ENCODE measurements at places on chromosomes 12 and 14. TPM values are rescaled to one million over a fixed set of nuclear protein-coding genes. Genes with fewer than 3 reads are reported as not detected.

The ZBTB39 gene
- 4.3 TPM for total RNA-seq

The MLEC gene
- 78.0 TPM for total RNA-seq

The HOXC10 gene
- total RNA-seq: 3.0 TPM

The C12orf60 gene
- total RNA-seq: 1.7 TPM

The KRT77 gene
- not detected for total RNA-seq

The TCL1A gene
- total RNA-seq: not detected

The AMHR2 gene
- 1.1 TPM for total RNA-seq

The LGR5 gene
- not detected for total RNA-seq

The UTP20 gene
- 13.0 TPM for total RNA-seq

The TEX52 gene
- total RNA-seq: not detected

The MMP17 gene
- 11.3 TPM for total RNA-seq

The OAS1 gene
- total RNA-seq: 34.1 TPM

The KRT74 gene
- not detected for total RNA-seq

The TC2N gene
- 0.81 TPM for total RNA-seq

The TSPAN8 gene
- 0.22 TPM for total RNA-seq

The MMP14 gene
- total RNA-seq: 0.51 TPM

The FAM186B gene
- total RNA-seq: 0.11 TPM

The LUM gene
- total RNA-seq: 0.49 TPM

The TSHR gene
- total RNA-seq: not detected

The KRT75 gene
- total RNA-seq: 0.11 TPM

The ACVRL1 gene
- total RNA-seq: 0.18 TPM

The PLCZ1 gene
- total RNA-seq: not detected

The IFI27L2 gene
- total RNA-seq: 51.6 TPM

The MFAP5 gene
- 0.07 TPM for total RNA-seq

The HOXC12 gene
- total RNA-seq: not detected

The GYS2 gene
- total RNA-seq: not detected

The FAIM2 gene
- total RNA-seq: 0.01 TPM

The DBX2 gene
- total RNA-seq: not detected

The ZC3H10 gene
- total RNA-seq: 3.4 TPM

The PLA2G1B gene
- total RNA-seq: not detected

The RILPL1 gene
- 13.4 TPM for total RNA-seq

The MGST1 gene
- 731 TPM for total RNA-seq

The TMEM179 gene
- 0.32 TPM for total RNA-seq

The RNU4-1 gene
- not detected for total RNA-seq

The IL22 gene
- not detected for total RNA-seq

The MSI1 gene
- 1.0 TPM for total RNA-seq

The ETFBKMT gene
- total RNA-seq: 0.87 TPM

The TCL1B gene
- total RNA-seq: not detected

Data from A549 treated with AZD2906 at 1 μM for 4 hours (cell line).